ENCODE measurements at places on chromosomes 13 and 19.

DNA sequence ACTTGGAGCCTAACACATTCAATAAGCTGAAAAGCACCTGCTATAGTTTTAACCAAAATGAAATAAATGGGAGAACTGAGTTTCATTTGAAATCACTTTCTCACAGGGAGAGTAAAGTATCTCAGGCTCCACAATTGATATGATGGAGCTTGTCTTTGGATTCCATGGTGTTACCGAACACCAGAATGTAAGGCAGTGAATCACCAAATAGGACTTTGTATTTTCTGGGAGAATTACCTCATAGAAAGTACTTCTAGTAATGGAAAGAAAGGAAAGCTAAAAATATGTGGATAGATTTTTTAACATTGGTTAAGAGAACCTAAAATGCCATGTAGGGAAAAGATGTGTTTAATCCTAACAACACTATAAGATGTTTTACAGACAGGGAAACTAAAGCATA, 123.6 kb downstream of the NALCN start:
- no peak for DNase-seq

DNA sequence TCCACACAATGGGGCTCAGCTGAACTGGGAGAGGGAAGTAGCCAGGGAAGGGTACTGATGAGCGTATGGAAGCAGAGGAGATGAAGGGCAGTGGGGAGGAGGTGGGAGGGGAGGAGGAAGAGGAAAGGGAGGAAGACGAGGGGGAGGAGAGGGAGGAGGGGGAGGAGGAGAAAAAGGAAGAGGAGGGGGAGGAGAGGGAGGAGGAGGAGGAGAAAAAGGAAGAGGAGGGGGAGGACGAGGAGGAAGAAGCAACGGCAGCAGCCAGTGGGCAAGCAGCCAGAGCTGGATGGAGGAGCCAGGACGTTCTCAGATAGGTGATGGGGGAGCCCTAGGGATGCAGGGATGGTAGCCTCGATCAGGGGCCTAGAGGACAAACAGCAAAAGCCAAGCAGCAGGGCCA, 5.6 kb downstream of the CERS4 start:
- DNase-seq, result no peak

DNA sequence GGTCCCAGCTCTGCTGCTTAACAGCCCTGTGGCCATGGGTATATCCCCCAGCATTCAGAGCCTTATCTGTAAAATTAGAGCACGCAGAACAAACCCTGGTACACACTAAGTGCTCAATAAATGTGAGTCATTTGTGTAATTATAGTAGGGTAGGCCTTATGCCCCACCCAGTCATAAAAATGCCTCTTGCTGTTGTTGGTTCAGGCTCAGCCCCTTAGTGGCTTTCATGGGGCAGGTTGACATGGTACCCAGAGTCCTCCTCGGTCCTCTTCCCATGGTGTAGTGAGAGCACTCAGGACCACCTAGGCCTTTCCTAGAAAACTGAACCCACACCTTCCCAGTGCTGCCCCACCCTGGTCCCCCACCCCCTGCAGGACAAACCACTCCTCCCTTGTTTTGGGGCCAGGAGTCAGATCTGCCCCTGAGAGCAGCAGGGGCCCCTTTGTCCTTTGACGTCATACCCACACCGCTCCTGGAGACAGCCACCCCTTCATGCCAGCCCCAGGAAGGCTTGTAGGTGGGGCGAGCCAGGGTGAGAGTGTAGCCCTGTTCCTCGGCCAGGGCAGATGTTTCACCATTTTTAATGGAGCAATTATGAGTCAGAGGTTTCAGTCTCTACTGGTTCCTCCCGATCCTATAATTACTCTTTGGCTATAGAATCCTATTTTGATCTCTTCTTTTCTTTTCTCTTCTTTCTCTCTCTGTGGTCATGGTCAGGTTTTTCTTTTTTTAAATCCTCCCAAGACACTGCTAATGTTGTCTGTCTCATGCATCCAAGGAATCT, 36.8 kb downstream of the ACTN4 start:
- DNase-seq, result no peak

- DNase-seq, result peak; percentile 99
Measured at GRCh38 chr19:1045247-1045603, 5.3 kb downstream of the ABCA7 start.

GRCh38 chr13:75724752-75725517, 88.8 kb downstream of the LMO7 start:
- no peak for DNase-seq

GRCh38 chr13:79402074-79402635, 3.9 kb downstream of the RBM26 start:
- DNase-seq, result no peak

DNA sequence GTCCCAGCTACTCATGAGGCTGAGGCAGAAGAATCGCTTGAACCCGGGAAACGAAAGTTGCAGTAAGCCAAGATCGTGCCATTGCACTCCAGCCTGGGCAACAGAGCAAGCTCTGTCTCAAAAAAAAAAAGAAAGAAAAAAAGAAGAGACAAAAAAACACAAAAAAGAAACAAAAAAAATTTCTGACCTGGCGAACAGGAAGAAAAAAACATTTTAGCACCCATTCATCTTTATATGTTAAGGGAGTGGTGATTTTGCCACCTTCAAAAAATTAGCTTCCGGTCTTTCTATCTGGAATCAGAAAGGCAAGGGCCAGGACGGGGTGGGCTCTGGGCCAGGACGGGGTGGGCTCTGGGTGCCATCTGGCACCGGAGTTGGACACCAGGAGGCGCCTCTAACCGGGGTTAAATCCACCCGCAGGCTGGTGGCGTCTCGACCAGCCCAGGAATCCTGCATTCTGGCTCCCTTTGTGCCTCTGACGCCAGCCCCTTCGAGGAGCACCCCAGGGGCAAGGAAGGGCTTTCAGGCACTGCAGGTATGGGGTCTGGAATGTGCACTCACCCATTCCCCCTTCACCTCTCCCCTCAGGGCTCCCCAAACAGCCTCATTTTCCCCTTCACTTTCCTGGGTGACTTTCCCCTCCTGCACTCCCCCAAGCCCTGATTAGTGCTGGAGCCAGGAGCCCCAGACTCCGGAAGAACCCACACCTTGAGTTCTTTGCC, 10.4 kb upstream of the ZSWIM4 start:
- peak; percentile 84 for DNase-seq

- peak; percentile 91 for DNase-seq
Measured at GRCh38 chr19:17289489-17289888, 7.8 kb downstream of the ANKLE1 start.

DNA sequence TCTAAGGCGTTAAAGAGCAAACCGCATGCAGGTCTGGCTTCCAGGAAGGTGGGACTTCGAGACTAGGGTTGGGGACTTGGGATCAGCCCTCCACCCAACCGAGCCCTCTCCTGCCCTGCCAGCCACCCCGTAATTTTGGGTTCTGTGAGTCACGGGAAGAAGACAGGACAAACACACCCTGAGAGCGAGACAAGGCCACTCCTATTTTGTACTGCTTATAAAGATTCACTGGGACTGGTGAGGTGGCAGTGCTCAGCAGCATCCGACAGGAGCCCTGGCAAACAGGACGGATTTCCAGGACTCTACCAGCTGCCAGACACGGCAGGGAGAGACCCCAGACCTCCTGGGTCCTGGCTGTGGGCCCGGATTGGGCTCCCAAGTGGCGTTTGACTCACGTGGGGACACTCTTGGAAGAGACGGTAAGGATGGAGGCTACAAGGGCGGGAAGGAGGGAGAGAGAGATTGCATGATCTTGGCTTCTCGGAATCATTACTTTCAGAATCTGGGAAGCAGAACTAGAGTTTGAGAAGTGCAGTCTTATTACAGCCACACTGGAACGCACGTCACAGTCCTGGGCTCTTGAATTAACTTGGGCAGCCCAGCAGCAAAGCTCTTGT, at the start of gene C5AR2:
C5AR2 (plus strand) TSS at position 245 of the 617 bp plus-strand sequence. CDS start 8,625 bp downstream, outside the sequence.
- no peak for DNase-seq

DNA sequence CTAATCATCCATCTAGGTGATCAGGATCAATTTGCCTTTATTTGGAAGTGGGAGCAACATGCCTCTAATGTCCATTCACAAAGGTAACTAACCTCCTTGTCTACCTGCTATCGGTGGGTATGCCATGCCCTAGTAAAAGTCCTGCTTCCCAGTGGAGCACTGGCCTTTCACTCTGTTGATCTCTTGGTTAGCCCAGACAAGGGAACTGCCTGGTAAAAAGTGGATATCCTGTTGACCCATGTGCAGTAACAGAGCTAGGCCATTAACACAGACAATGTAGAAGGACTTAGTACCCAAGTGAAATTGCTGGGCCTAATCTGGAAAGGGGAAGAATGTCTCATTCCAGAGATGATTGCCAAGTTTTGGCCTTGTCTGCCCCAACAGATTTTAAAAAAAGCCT, 171.5 kb upstream of the CSNK1A1L start:
- DNase-seq, result no peak

DNA sequence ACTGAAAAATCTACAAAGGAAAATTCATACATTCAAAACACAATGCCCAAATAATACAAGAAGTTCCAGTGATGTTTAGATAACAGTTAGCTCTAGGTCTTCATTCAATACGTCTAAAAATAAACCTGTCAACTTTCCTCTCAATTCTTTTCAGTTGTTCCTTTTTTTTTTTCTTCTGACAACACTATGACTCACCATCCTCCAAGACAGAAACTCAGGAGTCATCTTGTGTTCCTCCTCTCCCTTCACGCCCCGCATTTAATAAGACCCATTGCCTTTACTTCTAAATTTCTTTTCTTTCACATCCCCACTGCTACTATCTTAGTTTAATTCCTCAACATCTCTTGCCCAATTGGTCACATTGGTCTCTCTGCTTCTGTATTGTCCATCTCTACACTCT, 759.9 kb downstream of the GPC5 start:
- no peak for DNase-seq

DNA sequence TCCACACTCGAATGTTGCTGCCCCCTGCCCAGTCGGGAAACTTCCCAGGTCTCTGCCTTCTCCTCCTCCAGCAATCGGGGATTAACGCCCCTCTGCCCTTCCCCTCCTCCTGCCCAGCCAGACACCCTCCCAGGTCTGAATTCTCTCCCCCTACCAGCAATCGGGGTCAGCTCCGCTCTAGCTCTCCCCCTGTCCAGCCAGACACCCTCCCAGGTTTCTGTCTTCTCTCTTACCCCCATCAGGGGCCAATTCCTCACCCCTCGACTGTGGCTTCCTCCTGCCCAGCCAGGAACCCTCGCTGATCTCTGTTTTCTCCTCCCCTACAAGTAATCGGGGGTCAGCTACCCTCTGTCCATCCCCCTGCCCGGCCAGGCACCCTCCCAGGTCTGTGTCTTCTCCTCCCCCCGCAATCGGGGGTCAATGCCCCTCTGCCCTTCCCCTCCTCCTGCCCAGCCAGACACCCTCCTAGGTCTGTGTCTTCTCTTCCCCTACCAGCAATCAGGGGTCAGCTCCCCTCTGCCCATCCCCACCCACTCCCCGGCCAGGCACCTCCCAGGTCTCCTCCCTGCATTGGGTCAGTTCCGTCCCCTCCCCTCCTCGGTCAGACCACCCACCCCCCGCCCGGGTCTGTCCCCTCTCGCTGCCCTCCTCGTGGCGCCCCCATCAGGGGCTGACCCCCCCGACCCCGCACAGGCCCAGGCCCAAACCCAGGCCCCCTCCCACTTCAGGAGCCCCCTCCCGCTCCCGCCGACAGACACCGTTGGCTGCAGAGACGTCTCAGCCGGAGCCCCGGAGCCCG, 668 bp downstream of the ZFR2 start:
- peak; percentile 41 for DNase-seq

GRCh38 chr19:14138576-14139265, 2.3 kb upstream of the ASF1B start:
- no peak for DNase-seq

- DNase-seq, result no peak
Measured at GRCh38 chr13:66639044-66639443, 591.1 kb downstream of the PCDH9 start.

DNA sequence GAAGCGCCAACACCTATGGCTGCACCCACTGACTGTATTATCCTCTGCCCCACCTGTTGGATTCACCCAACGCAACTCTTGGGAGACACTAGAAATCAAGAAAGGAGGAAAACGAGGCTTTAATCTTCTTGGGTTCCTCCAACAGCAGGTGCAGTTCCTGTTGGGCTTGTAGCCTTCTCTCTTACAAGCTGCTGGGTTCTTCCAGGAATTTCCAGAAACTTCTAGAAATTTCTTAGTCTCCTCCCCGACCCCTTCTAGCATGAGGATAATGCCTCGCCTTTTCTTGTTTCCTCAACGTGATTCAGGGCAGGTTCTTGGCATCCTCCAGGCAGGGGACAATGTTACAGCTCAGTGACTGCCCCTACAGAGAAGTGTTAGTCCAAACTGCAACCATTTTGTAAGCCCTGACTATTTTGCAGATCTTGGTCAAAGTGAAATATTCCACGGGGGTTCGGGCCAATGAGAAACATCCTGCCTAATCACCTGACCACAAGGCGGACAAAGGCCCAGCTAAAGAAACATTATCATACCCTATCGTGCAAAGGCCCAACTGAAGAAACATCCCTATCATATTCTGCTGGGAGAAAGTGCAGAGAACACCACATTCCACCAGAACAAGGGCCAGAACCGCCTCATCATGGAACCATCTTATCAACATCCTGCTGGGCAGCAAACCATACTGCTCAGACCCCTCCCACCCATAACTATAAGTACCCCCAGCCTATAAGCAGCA, 614 bp upstream of the PNMA8A start:
- DNase-seq, result no peak

DNA sequence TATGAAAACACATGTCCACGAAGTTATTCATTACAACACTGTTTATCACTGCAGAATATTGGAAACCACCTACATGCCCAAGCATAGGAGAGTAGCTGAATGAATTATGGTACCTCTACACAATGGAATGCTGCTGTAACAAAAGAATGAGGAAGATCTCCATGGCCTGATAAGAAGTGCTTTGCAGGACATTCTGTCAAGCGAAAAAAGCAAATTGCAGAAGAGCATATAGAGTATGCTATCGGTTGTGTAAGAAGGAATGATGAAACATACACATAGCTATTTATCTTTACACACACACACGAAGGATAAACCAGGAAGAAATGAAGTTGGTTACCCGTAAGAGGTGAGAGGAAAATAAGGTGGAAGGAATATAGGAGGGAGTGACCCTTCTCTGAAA, 37.5 kb upstream of the CEACAM20 start:
- no peak for DNase-seq

DNA sequence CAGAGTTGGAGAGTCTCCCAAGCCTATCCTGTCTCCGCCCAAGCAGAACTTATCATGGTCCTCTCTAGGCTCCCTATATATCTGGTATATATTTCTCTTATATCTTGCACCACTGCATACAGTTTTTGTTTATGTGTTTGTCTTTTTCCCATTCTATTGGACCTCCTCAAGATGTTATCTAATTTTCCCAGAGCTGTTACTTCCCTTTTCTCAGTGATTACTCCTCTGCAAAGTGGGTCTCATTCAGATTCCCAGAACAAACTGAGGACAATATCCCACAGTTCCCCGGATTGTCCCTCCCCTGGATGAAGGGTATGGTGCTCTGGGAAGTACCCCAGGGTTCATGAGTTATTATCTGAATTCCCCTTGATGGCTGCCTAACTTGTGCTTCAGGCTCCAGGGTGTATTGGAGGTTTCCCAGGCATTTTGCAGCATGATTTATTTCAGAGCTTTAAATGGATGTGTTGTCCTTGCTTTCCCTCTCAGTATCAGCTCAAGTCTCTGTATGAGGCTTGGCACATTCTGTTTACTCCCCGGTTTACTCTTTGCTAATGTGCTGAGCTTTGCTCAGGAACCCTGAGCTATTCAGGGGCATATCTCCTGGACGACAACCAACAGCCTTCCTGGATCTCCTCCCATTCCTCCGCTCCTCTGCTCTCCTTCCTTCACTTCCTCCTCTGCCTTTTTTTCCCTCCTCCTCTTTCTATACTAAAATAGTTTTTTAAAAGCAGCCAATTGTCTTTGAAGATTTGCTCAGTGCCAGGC, 329.3 kb downstream of the SPRY2 start:
- no peak for DNase-seq

- DNase-seq, result peak; percentile 60
Measured at GRCh38 chr13:26377038-26377437, 123.1 kb downstream of the CDK8 start.
